Neuronal stem cell (in vitro differentiated cells): ENCODE measurements at places on chromosomes 2 and 18.
A peak's percentile ranks its signal among the peaks of the same experiment; 100 is the strongest.

- DNase-seq, result no peak
Observed at GRCh38 chr18:44149706-44150105, 531.0 kb upstream of the SETBP1 start.

GRCh38 chr2:175414882-175415487, 233.5 kb upstream of the ATP5MC3 start:
- peak; percentile 49 for DNase-seq

DNA sequence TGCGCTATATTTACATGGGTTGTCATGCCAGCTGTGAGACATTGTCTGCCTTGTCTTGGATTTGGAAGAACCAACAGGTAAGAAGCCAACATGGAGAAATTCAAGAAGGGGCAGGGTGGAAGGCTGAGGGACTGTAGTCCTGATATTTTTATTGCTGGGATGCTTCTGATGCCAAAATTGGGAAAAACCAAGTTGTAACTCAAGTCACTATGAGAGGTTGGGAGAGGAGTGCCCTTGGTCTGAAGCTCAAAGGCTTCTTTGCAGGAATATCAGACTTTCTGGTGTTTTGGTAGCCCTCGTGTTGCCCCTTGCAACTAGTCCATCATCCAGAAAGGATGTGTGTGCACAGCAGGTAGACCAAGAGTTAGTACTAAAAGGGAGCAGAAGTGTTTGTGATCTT, 294.3 kb upstream of the EPAS1 start:
- DNase-seq, result no peak

GRCh38 chr2:46306988-46307655, 9.9 kb downstream of the EPAS1 start:
- DNase-seq, result no peak

GRCh38 chr2:230244211-230244610, 18.7 kb downstream of the SP140 start:
- no peak for DNase-seq

DNA sequence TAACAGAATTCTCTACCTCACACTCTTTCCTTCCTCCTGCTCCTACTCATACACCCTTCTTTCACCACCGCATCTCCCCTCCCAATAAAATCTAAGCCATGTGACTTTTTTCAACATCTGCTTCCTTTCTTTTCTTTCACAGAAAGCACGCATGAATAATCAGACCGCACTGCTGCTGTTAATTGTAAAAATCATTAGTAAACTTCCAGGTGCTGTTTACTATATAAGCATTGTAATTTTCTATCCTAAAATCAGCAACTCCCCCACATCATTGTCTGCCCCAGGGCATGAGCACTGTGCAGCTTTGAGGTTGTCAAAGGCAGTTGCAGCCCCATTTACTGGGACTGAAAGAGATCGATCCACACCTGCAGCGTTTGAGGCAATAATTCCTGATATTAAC, 782.6 kb upstream of the ID2 start:
- no peak for DNase-seq

GRCh38 chr2:40394597-40394996, 57.3 kb downstream of the SLC8A1 start:
- no peak for DNase-seq

DNA sequence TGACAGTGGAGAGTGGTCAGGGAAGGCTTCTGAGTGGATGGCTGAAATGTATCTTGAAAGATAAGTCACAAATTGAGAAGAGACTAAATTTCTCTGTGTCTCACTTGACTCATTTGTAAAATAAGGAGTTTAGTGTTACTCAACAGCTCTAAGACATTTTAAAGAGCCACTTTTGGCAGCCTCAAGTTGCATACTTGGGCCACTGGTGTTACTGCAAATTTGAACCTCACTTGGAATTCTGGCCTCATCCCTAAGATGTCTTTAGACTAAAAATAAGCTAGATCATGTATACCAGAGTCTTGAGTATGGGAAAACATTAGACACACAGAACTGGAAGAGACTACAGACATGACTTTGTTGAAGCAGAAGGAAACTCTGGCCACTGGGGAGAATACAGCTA, 4.5 kb upstream of the MTLN start:
- DNase-seq, result no peak

DNA sequence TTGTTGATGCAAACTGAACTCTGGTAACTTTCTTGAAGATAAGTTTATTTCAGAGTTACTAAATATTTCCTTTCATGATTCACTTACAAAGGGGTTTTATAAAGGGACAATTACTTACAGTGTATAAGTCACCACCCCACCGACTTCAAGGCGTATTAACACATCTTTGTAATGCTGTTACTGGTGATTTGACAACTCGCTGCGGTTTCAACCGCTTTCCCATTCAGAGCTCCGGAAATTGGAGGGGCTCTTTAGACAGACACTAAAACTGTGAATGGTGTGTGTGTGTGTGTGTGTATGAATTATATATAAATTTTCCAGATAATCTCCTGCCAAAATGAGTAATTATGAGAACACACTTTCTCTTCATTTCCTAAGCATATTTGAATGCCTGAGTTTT, 4.9 kb downstream of the TM4SF20 start:
- no peak for DNase-seq

DNA sequence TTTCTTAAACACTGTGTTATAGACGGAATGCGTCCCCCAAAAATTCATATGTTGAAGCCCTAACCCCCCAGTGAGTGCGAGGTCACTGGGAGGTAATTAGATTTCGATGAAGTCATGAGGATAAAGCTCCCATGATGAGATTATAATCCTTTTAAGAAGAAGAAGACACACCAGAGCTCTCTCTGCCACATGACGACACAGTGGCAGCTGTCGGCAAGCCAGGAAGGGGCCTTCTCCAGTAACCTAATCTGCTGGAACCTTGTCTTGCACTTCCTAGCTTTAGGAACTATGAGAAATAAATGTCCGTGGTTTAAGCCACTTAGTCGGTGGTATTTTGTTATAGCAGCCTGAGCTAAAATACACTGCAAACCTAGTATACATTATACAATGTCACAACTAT, 12.3 kb downstream of the TMEM237 start:
- no peak for DNase-seq

DNA sequence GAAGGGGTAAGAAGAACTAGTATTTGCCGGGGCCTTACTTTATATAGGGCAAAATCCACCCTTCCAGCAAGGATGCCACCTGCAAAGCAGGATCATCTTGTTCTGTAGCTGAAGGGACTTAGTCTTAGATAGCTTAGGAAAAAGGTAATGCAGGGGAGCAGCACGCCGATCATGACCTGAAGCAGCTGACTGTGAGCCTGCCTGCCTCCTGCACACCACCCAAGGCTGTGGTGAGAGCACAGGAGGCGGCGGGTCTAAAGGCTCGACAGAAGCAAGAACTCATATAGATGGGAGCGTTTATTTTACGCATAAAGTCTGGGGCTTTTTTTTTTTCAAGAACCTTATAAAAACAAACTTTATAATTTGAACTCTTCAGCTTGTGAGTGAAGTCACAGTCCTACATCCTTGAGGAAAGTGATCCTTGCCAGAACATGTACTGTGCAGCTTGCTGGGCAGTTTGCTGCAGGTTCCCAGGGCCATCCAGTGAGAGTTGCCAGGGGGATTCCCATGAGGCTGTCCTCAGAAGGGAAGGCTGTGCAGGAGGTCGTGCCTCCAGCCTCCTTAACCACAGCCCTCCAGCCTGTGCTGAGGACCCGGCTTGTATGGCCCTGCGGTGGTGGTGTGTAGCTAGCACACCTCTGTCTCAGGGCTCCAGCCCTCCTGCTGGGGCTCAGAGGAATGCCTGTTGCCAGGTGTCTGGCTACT, 92.1 kb downstream of the RNF144A start:
- no peak for DNase-seq

GRCh38 chr2:39124746-39125057, 3.9 kb upstream of the SOS1 start:
- no peak for DNase-seq

- DNase-seq, result no peak
Observed at GRCh38 chr18:37285825-37286224, 279.8 kb downstream of the CELF4 start.

GRCh38 chr2:152322222-152322621, 12.8 kb upstream of the FMNL2 start:
- DNase-seq, result no peak

- no peak for DNase-seq
Observed at GRCh38 chr2:18525852-18526251, 34.6 kb downstream of the RDH14 start.

DNA sequence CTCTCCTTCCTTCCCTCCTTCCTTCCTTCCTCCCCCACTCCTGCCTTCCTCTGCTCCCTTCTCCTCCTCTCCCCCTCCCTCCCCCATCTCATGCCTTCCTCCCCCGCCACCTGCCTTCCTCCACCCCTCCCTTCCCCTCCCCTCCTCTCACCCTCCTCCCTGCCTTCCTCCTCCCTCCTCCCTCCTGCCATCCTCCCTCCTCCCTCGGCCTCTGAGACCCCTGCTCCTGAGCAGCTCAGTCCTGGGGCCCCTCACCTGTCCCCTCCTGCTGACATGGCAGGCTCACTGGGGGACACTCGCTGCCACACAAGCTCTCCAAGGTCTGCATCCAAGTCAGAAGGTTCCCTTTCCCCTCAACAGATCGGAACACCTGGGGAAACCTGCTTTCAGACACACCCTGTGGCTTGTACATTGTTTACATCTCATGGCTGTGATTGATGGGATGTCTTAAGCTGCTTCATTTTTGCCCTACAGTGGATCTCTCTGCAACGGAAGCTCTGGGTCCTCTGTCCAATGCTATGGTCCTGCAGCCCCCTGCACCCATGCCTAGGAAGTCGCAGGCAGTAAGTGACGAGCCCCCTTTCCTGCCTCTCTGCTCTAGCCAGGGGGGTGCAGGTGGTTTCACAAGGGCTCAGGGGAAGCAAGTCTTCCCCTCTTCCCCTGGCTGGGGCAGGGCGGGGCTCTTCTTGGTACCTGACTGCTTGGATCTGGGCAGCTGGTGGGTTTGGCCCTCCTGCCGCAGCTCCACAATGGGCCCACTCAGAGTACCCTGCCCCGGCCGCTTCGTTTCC, 22.9 kb downstream of the ITGB1BP1 start:
- DNase-seq, result no peak

DNA sequence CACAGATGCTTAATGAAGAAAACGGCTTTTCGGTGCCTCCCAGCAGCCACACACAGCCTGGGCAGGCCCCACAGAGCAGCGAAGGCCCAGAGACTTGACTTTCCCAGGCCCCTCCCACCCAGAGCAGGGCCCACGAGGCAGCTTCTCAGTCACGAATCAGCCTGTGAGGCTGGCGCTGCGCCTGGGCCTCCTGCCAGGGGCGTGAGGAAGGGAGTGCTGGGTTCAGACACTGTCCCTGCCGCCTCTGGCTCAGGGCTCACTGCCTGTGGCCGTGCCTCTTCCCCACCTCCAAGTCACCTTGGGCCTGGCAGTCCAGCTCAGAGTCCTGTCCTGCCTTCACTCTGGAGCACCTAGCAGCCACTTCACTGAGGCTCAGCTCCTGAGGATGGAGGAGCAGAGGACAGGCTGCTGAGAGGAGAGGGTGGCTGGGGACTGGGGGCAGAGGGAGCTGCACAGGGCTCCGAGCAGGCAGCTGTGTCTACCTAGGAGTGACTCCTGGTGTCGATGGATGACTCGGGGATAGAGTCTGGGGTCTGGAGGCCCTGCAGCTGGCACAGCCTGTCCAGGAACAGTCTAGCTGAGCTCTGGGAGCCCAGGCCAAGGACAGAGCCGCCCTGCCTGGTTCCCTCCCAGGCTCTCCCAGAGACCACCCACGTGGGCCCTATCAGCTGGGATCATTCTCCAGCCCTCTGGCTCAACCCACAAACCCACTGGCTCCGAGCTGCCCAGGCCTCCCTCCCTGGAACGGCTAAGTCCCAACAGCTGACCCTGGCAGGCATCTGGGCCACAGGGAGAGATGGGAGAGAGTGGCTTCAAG, 36.4 kb upstream of the FOSL2 start:
- no peak for DNase-seq

GRCh38 chr2:36177282-36177681, 178.3 kb upstream of the CRIM1 start:
- DNase-seq, result no peak

GRCh38 chr2:120780402-120780801, 44.7 kb downstream of the GLI2 start:
- no peak for DNase-seq

GRCh38 chr18:21742315-21742687, 1.7 kb downstream of the MIB1 start:
- no peak for DNase-seq

- DNase-seq, result no peak
Observed at GRCh38 chr2:17122887-17123501, 395.2 kb downstream of the RAD51AP2 start.

DNA sequence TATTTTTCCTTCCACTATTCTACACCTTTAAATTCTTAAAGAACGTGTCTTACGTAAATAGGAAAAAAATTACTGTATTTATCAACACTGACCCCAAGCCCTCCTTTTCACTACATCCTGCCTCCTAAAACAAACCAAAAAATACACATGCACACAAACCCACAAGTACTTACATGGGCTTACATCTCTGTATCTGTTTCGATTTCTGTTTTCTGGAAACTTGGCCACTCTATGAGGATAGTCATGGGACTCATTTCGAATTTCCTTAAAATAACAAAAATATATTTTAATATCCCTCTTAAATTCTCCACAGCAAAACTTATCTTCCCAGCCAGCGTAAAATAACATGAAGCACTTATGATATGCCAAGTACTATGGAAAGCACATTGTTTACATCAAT, 25.0 kb downstream of the PTPN2 start:
- no peak for DNase-seq

DNA sequence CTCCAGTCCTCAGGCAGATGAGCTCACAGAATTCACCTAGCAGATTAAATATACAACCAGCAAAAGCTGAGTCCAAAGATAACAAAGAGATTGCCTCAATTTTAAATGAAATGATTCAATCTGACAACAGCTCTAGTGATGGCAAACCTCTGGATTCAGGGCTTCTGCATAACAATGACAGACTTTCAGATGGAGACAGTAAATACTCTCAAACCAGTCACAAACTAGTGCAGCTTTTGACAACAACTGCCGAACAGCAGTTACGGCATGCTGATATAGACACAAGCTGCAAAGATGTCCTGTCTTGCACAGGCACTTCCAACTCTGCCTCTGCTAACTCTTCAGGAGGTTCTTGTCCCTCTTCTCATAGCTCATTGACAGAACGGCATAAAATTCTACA, 86.0 kb downstream of the PTRHD1 start:
- no peak for DNase-seq

DNA sequence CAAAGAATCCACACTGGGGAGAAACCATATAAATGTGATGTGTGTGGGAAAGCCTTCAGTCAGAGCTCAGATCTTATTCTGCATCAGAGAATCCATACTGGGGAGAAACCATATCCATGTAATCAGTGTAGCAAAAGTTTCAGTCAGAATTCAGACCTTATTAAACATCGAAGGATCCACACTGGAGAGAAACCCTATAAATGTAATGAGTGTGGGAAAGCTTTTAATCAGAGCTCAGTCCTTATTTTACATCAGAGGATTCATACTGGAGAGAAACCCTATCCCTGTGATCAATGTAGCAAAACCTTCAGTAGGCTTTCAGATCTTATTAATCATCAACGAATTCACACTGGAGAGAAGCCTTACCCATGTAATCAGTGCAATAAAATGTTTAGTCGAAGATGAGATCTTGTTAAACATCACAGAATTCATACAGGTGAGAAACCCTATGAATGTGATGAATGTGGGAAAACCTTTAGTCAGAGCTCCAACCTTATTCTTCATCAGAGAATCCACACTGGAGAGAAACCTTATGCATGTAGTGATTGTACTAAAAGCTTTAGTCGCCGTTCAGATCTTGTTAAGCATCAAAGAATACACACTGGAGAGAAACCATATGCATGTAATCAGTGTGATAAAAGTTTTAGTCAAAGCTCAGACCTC, 16.7 kb upstream of the ZSCAN30 start:
- no peak for DNase-seq

- DNase-seq, result no peak
Observed at GRCh38 chr2:212912445-212913103, 238.8 kb downstream of the IKZF2 start.
